Adipose tissue (tissue), 3 donors: ENCODE measurements at places on chromosomes 7 and 10. TPM values are rescaled to one million over a fixed set of nuclear protein-coding genes. Genes with fewer than 3 reads are reported as not detected.

Gene TMEM139
- polyA plus RNA-seq, result 9.8 TPM

Gene PDZD7
- polyA plus RNA-seq, result 0.25 TPM

Gene DENND2A
- polyA plus RNA-seq, result 1.2 TPM

Gene C10orf53
- not detected for polyA plus RNA-seq

Gene PRKCQ
- 2.3 TPM for polyA plus RNA-seq

Gene ANAPC16
- 97.2 TPM for polyA plus RNA-seq

Gene FAM25A
- not detected for polyA plus RNA-seq

Gene IL2RA
- polyA plus RNA-seq, result 0.62 TPM

Gene SYT15B
- 0.45 TPM for polyA plus RNA-seq

Gene CUBN
- polyA plus RNA-seq, result 0.56 TPM

Gene TRPV5
- 0.05 TPM for polyA plus RNA-seq

Gene NUTM2E
- polyA plus RNA-seq, result 0.58 TPM

Gene PRSS37
- polyA plus RNA-seq, result not detected

Gene GARIN1A
- 2.6 TPM for polyA plus RNA-seq
